ENCODE measurements at places on chromosomes 12 and 14. TPM values are rescaled to one million over a fixed set of nuclear protein-coding genes. Genes with fewer than 3 reads are reported as not detected.
A peak's percentile ranks its signal among the peaks of the same experiment; 100 is the strongest.

The TMEM179 gene
- total RNA-seq, result not detected

- DNase-seq, result no peak
These were observed 23.7 kb downstream of the GYS2 start for GRCh38 chr12:21580748-21581516.

The CD69 gene
- not detected for total RNA-seq

The TRAFD1 gene
- total RNA-seq, result 17.5 TPM

GRCh38 chr14:105466531-105467248, 7.9 kb upstream of the CRIP2 start:
- DNase-seq, result no peak

The SMARCD1 gene
- total RNA-seq, result 41.8 TPM

DNA sequence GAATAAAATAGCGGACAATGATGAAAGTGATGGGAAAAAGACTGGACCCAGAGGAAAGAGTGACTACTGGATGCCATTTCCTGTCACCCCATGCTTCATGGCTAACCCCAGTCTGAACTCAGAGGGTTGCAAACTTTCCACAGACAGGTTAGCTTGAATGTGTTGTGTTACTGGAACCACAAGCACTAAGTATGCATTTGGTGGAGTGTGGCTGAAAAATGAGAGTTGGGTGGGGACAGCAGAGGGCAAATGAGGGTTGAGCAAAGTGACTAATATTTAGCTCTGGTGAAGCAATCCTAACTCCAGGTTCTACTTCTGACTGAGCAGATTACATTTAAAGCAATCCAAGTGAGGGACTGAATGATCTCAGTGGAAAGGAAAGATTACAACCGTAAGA, 1.6 kb downstream of the SLC16A7 start:
- peak; percentile 78 for DNase-seq

GRCh38 chr12:101707131-101707782, 9.8 kb downstream of the CHPT1 start:
- DNase-seq, result peak; percentile 1

- peak; percentile 16 for DNase-seq
These were observed 54.1 kb downstream of the DAO start for GRCh38 chr12:108933949-108934348.

The SPX gene
- 1.3 TPM for total RNA-seq

DNA sequence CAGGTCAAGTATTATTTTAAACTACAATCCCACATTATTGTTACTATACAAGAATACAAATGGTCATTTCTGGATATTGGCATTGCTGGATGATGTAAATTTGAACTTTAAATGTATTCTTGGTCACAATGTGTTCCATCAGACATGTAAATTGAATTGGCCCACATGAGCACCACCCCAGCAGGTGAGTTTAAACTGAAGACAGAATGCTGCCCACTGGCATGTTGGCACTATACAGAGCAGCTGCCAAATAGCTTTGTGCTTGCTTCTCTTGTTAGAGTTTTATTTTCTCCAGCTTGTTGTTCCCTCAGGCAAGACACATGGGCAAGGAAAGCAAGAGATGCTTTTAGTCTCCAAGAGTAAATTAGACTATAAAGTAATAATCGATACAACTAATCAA, 98.6 kb downstream of the C12orf50 start:
- no peak for DNase-seq

Data from RPMI7951 (cell line).